ENCODE measurements at places on chromosomes 2 and 18.

DNA sequence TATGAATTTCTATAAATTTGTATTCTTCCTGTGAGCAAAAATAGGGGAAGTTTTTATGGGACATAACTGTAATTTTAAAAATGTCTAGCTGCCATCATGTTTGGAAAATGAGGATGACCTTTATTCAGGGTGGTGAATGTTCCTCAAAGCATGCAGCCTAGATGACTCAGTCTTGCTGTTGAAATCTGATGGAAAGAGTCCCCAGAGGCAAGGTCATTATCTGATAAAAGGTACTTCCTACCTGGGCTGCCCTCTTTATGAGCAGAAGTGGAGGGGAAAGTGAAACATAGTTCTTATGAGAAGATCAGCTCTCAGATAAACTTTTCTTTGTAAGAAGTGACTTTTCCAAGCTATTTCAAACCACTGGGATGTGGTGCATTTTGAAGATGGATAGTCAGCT is 1144.7 kb upstream of the PIK3C3 start:
- DNase-seq = no peak

DNA sequence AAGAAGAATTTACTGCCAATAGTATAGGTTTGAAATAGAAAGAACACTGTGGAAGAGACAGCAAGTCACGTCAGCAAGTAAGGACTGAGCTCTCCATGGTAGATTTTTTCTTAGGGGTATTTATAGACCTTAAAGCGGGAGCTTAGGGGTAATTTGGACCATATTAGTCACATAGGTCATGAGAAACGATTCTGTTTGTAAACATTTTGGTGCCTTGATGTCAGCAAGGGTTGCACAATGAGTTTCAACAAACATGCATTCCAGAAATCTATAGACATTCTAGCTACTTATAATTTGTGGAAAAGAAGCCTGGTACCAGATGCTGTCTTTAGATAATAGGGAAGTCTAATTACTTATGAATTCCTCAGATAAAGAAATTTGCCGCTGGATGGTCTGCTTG is 624.7 kb downstream of the TDRD15 start:
- no peak for DNase-seq

DNA sequence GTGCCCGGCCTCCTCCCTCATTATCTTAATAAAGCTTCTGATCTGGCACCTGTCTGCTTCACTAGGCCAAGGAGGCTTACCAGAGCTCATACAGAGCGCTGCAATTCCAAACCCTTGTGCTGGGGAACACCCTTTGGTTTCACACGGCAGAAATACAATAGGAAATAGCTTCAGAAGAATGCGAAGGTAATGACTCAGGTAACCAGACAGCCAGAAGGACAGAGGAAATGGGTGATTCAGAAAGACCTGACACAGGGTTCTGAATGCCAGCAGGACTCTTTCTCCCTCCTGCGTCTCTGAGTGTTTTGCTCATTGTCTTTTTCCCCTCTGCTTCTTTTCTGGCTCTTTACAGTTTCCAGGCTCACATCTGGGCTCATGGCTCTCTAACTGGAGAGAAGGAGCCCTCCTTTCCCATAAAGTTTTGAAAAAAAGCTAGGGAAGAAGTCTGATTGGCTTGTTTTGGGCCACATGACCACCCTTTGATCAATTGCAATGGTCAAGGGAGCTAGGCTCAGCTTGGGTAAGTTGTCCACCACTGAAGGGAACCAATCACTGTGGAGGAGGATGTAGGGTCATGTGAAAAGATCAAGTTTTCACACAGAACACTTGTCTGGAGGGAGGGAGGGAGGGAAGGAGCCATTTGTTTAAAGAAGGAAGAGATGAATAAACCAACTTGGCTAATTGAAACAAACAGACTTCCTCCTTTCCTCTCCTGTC is 90.5 kb upstream of the UPP2 start:
- DNase-seq = no peak

DNA sequence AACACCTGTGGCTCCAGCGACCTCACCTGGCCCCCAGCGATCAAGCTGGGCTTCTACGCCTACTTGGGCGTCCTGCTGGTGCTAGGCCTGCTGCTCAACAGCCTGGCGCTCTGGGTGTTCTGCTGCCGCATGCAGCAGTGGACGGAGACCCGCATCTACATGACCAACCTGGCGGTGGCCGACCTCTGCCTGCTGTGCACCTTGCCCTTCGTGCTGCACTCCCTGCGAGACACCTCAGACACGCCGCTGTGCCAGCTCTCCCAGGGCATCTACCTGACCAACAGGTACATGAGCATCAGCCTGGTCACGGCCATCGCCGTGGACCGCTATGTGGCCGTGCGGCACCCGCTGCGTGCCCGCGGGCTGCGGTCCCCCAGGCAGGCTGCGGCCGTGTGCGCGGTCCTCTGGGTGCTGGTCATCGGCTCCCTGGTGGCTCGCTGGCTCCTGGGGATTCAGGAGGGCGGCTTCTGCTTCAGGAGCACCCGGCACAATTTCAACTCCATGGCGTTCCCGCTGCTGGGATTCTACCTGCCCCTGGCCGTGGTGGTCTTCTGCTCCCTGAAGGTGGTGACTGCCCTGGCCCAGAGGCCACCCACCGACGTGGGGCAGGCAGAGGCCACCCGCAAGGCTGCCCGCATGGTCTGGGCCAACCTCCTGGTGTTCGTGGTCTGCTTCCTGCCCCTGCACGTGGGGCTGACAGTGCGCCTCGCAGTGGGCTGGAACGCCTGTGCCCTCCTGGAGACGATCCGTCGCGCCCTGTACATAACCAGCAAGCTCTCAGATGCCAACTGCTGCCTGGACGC is 4.9 kb downstream of the GPR35 start:
- no peak for DNase-seq

DNA sequence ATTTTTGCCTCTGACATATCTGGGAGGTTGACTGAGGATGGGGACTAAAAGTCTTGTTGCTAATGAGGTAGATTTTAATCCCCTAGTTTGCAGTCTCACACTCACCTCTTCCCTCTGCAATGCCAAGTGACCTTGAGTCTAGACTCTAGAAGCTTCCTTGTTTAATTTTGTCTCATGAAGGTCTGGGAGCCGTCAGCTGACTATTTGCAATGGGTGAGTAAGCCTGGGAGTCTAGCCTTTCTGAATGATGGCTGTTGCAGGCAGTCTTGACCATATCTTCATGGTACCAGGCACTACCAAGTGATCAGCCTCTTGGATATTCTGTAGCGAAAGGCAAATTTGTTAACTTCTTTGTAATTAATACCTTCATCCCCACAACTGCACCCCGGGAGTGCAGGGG is 61.2 kb downstream of the ARHGAP15 start:
- DNase-seq = no peak
